ENCODE measurements at places on chromosomes 6 and 20.

GRCh38 chr6:36850021-36850420, 10.8 kb upstream of the CPNE5 start:
- DNase-seq = peak; percentile 39

DNA sequence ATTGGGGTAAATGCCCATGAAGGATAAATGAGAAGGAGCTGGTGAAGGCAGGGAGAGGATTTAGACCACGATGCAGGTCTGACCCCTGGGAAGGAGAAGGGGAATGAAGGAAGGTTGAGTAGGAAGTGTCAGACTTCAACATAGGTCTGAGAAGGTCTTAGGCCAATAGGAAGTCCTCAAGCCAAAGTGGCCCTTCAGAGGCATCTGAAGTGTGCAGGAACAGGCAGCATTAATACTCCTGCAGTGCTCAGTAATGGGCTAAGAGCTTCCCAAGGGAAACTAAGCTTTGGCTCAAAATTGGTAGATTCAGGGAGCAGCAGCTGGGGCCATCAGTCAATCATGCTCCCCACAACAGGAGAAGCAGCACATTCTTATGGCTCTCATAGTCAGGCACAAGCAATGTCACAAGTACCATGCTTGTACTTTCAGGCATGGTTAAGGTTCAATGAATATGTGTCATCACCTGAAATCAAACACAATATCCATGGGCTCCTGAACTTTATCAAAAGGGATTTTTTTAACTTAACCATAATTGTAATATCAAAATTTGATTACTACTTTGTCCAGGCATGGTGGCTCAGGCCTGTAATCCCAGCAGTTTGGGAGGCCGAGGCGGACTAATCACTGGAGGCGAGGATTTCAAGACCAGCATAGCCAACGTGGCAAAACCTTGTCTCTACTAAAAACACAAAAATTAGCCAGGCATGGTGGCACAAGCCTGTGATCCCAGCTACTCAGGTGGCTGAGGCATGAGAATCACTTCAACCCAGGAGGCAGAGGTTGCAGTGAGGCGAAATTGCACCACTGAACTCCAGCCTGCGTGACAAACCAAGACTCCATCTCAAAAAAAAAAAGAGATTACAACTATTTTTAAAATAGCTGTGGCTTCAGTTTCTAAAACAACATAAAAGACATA, 9.9 kb downstream of the RALGAPA2 start:
- no peak for DNase-seq

GRCh38 chr6:85685713-85686112, 43.0 kb upstream of the SYNCRIP start:
- no peak for DNase-seq

GRCh38 chr20:48456366-48457192, 371.2 kb downstream of the PREX1 start:
- DNase-seq = no peak

- DNase-seq = no peak
These were observed 37.6 kb downstream of the NDUFAF5 start for GRCh38 chr20:13822459-13822858.

GRCh38 chr6:114051031-114051430, 80.1 kb upstream of the HDAC2 start:
- DNase-seq = no peak

- no peak for DNase-seq
These were observed 565.7 kb upstream of the BTBD3 start for GRCh38 chr20:11352041-11352440.

GRCh38 chr6:24149296-24149695, 23.3 kb downstream of the NRSN1 start:
- no peak for DNase-seq

- no peak for DNase-seq
These were observed 17.7 kb downstream of the RIPOR3 start for GRCh38 chr20:50673466-50674137.

- no peak for DNase-seq
These were observed 112.7 kb downstream of the PSMB1 start for GRCh38 chr6:170440437-170440836.

DNA sequence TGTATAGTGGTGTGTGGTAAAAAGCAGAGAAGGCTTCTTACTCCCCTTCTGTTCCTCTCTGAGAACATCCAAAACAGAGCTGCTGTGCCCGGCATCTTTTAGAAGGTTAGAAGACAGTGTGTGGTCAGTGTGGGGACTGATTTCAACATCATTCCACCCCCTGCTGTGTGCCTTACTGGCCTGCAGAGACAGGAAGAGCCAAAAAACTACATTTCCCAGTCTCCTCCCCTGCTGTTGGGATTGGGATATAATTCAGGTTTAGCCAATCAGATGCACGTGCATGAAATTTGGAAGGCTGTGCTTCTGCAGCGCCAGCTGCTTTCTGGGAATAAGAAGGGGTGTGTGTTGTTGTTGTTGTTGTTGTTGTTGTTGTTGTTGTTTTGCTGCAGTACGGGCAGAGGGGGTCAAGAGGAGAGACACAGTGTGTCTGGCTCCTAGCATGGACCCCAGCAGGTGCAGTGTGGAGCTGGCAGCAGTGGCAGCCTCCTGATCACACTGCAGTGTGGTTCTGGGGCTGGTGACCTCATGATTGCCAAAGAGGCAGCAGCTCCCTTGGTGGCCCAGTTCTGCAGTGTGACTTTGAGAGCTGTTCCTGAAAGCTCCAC, 74.7 kb downstream of the MRPL14 start:
- no peak for DNase-seq

DNA sequence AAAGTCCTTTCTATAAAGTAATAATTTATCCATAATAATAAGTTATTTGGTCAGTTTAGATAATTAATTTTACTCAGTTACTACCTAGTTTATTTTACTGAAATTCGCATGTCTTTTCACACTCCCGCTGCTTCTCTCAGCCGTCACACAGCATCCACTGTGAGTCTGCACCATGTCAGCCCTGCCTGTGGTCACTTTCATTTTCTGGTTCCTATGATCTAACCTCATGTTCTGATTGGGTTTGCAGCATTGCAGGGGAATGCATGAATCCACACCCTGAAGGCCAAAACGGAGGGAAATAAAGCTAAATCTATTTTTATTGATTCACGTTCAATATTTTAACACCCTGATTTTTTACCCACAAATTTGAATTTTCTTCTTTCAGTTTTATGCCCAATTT, 47.4 kb downstream of the PDE10A start:
- DNase-seq = no peak

Measured in D721Med (cell line).